Fibroblast of skin of back (primary cell): ENCODE measurements at places on chromosomes 6 and 20.
A peak's percentile ranks its signal among the peaks of the same experiment; 100 is the strongest.

DNA sequence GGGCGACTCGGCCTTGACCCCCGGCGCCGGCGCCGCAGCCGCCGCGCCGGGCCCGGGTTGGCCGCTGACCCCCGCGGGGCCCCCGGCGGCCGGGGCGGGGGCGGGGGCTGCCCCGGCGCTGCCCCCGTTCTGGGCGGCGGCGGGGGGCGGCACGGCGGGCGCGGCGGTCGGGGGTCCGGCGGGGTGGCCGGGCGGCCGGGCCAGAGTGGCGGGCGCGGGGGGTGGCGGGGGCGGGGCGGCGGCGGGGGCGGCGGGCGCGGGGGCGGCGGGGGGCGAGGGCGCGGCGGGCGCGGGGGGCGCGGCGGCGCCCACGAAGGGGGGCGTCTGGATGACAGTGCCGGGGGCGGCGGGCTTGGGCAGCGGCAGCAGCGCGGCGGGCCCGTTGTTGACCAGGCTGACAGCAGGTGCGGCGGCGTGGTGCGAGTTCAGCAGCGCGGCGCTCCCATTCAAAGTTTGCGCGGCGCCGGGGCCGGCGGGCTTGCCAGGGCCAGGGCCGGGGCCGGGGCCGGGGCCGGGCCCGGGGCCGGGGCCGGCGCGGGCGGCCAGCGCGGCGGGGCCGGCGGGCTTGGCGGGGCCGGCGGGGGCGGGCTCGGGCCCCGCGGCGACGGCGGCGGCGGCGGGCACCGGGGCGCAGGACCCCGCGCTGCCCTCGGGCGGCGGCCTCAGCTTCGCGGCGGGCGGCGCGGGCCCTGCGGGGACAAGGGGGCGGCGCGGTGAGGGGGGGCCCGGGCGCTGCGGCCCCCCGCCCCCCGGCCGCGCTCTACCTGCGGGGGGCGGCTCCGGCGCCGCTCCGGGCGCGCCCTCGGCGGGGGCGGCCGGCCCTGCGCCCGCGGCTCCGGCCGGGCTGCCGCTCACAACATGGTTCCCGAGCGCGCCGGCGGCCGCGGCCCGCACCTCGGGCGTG lies 659 bp downstream of the TAF4 start:
- no peak for DNase-seq

DNA sequence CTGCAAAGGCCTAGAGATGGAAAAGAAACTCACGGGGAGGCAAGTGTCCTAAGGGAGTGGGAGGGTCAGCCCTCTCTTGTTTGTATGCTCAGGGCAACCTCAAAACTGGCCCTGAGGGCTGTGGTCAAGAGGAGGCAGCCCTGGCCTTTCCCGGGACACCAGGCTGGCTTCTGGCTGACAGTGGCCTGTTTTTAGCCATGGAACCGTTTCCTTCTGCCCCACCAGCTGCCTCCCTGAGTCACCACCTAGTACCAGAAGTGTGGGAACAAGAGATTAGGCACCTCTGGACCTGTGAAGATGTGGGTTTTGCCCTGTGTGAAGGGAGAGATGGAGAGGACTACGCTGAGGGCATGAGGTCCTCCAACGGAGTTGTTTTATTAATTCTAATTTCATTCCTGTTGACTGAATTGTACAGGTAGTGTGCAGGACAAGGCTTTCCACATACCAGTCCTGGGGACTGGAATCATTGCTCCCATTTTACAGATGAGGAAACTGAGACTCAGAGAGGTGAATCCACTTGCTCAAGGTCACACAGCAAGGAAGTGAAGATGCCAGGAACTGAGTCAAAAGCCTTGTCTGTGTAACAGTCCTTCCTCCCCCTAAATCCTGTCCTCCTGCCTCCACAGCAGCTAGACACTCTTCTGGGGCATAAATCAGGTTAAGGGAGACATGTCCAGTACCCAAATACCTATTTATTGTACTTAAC lies 5.5 kb downstream of the FOXS1 start:
- DNase-seq = peak; percentile 32

DNA sequence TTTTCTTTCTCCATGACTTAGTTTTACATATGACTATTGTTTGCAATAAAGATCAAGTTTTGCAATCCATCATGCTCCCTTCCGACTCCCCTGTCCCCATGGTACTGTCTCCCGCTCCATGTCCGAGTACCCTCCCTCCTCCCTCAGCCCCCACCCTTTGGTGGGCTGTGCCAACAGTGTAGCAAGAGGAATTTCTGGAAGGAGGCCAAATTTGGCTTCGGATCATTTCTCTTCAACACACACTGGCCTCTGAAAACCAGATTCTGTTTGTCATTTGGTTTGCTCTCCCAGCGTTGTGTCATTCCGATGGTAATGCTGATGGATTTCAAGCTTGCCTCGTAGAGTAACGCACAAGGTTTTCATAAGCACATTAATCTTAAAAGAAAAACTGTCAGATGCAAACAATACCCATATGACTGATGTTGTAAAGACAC lies 22.9 kb upstream of the PAX1 start:
- peak; percentile 12 for DNase-seq

- no peak for DNase-seq
These were observed 55.3 kb upstream of the PIM1 start for GRCh38 chr6:37114612-37115011.

GRCh38 chr20:14055127-14055742 lies 59.9 kb downstream of the MACROD2 start:
- peak; percentile 64 for DNase-seq

DNA sequence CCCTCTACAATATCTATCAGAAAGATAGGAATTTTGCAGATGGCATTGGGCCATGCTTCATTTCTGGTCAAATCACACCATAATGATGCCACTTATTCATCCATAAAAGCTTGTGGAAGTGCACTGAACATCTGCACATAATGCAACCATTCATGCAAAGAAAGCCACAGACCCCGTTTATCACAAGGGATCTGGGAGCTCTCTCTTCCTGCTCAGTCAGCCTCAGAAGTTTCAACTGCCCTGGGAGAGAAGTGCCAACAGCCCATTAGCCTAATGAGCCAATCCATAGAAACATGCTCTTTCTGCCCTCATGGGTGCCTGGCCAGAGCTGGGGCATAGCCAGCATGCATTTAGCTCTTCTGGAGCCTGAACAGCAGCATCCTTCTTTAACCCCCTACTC lies 85.8 kb downstream of the SLC35F1 start:
- no peak for DNase-seq

GRCh38 chr6:3522561-3523260 lies 65.9 kb upstream of the SLC22A23 start:
- DNase-seq = peak; percentile 98

DNA sequence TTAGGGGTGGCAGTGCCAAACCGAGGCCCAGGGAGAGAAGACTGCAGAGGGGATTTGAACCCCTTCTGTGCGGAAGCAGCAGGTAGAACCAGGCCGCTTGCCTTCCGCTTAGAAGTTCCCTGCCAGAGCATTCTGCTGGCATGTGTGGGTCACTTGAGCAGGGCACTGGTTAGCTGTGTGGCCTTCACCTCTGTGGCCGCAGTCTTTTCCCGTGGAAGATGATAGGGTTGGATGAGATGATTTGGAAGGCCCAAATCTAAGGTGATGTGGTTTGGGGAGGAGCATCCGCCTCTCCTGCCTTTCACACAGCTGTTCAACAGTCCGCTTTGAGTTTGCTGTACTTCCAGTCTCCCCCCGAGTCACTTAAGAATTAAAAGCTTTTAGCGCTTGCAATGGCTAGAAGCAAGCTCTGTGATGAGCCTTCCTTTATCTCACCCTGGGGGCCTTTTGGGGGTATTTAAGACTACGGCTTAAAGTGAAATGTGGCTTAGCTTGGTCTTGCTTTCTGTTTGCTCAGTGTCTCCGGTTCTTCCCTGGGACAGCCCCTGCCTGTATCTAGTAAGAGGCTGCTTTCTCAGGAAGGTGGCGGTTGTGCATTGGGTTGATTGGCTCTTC lies 743 bp downstream of the CMTR1 start:
- peak; percentile 8 for DNase-seq
